IPS DF 6.9 (cell line): ENCODE measurements at places on chromosomes 2 and 18.

DNA sequence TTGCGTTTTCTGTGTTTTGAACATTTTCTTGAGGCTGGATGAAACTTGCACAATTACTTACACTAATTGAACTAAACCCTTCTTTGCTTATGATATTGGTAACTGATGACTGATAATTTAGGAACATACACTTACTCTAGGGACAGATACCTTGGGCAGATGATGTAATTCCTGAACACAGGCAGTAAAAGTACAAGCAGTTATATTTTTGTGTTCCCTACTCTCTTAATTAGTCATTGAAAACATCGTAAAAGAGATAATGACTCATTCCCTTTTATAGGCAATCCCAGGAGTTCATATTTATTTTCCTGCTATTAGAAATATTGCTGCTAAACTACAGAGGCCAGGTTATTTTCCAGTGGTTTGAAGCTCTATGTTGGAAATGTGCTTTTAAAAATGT, 46.4 kb downstream of the CCDC85A start:
- no peak for DNase-seq

- no peak for DNase-seq
These were observed 1090.0 kb downstream of the BCL11A start for GRCh38 chr2:59463426-59463825.

DNA sequence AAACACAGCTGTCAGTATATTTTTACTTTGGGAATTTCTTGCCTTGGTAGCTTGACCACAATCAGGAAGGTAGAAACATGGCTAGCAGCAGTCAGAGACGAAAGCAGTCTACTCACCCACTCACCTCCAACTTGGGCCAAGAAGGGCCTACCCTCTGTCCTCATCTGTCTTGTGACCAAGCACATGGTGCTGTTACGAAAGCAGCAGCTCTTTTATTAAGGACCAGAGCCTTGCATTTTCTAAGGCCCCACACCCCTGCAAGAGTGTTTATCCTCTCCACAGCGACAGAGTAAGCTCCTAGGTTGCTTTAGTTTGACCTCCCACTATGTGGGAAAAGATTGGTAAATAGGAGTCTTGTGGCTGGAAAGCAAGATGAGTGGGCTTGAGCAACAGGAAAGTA, 31.3 kb upstream of the MSTN start:
- DNase-seq: no peak

DNA sequence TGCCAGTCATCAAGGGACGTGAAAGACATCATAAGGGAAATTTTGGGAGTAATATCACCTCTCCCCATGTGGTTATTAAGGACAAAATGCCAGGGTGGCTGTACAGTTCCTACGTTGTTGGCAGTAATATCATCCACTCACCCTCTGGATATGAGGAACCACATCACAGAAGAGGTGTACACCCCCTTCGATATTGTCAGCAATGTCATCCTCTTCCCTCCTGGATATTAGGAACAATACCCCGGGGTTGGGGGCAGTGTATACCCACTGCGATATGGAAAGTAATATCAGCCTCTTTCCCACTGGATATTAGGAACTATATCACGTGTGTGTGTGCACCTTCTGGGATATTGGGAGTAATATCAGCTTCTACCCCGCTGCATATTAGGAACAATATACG, 1933.3 kb downstream of the SUCLG1 start:
- no peak for DNase-seq
